ENCODE measurements at places on chromosomes 5 and 9.

- DNase-seq, result no peak
These were observed 57.2 kb downstream of the KCNN2 start for GRCh38 chr5:114419067-114419388.

- no peak for DNase-seq
These were observed 172.3 kb upstream of the CDH6 start for GRCh38 chr5:31021181-31021624.

- DNase-seq, result no peak
These were observed 739 bp downstream of the C9orf72 start for GRCh38 chr9:27572566-27572917.

- no peak for DNase-seq
These were observed 45.0 kb upstream of the ACO1 start for GRCh38 chr9:32339424-32339823.

GRCh38 chr5:39266442-39266841, 47.1 kb upstream of the FYB1 start:
- no peak for DNase-seq
